ENCODE measurements at places on chromosomes 5 and 9.
A peak's percentile ranks its signal among the peaks of the same experiment; 100 is the strongest.

DNA sequence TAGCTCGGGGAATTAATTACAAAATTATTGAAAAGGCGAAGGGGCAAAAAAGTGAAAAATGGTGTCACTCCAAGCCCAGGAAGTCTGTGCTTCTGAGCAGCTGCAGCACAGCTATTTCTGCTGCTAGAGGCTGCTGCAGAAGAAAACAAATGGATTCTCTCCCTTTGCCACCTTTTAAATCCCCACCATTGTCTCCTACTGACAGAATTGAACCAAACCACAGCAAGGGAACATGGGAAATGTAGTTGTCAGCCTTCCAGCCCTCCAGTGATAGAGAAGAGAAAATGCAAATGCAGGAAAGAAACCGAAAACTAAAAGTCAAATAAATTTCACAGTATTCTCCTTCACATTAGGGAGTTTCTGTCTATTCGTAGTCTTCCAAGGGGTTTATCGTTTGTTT lies 33.4 kb upstream of the CDC42SE2 start:
- no peak for DNase-seq

GRCh38 chr5:81192373-81192750 lies 40.8 kb upstream of the CKMT2 start:
- no peak for DNase-seq

DNA sequence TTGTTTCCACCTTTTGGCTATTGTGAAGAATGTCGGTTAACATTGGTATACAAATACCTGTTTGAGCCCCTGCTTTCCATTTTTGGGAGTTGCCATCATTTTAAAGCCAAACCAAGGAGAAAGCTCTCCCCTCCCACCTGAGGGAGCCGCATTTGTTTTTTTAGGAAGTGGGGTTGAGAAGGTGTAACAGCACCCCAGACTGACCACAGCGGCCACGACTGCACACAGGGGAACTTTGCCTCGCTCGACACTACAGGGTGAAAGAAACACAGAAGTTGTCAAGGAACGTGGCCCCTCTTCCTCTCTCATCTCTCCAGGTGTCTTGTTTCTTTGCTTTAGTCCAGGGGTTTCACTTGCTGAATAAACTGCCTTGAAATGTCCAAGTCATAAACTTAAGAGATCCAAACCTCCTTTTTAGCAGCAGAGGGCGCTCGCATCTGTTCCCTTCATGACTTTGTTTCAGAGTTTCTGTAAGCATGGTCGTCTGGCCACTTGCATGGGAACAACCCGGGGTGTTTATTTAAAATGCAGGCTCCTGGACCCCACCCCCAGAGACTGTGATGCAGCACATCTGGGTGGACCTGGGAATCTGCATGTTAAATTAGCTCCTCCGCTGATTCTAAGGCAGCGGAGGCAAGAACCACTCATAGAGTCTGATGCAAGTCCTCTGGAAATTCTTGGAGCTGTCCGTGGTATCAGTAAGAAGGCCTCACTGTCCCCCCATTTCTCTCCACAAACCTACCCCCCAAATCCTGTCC lies 2.1 kb upstream of the TTLL11 start:
- peak; percentile 36 for DNase-seq

- DNase-seq = no peak
Observed at GRCh38 chr9:125922854-125923253, 175.7 kb downstream of the PBX3 start.

GRCh38 chr5:38709678-38710306 lies 136.0 kb upstream of the OSMR start:
- DNase-seq = no peak
